T-helper 17 cell (primary cell): ENCODE measurements at places on chromosomes 3 and 15.

DNA sequence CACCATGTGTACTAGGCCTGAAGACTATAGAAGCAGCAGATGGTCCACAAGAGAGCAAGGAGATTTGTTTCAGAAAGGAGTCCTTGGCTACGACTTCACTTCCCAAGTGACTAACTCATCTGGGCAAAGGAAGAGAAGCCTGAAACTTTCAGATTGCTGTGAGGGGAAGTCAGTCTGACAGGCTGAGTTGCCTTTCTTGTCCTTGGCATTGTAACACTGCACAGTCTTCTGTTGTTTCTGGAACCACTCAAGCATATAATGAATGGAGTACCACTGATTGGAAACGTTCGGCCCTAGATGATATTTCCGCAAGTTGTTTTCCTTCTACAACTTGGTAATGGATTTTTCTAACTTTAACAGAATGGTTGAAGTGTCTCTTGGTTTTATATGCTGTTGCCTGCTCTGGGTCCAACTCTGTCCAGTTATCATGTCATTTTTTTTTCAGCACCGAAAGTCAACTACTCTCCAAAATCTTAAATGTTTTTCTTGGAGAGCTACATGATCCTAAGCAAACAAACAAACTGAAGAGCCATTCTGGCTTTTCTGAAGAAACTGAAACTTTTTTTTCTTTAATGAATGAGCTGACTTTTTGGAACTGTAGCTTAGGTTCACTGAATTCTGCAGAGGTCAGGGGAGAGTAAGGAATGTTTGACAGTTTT lies 685.7 kb downstream of the MECOM start:
- DNase-seq = no peak
- H3K27me3 ChIP-seq = no peaks in the 10 kb centered on the region
- no peak overlapping the region for H3K27ac ChIP-seq
- no peaks in the 10 kb centered on the region for H3K4me1 ChIP-seq

GRCh38 chr3:186997473-186997939 lies 67.2 kb downstream of the ST6GAL1 start:
- peak overlapping the region; percentile 25 for H3K4me3 ChIP-seq
- H3K4me1 ChIP-seq = peaks cover 48% of the 10 kb centered on the region
- peaks cover 2% of the 10 kb centered on the region for H3K36me3 ChIP-seq
- DNase-seq = no peak

DNA sequence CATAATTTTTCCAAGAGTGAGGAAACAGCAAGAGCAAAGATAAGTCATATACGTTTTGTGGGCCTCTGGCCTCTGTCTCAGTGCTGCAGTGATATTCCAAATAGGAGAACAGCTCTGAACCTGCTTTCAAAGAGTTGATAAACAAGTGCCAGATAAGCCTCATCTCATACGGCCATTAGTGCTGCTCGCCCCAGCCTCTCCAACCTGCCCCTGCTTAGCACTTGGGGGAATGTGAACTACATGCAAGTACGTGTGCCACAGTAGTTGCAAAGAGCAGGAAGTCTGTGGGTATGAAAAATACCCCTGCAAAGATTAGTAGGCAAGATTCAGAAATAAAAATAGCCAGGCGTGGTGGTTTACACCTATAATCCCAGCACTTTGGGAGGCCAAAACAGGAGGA lies 14.0 kb downstream of the DAPK2 start:
- no peak for DNase-seq
- peaks cover 12% of the 10 kb centered on the region for H3K4me1 ChIP-seq
- H3K4me3 ChIP-seq = no peak overlapping the region
- peaks cover 2% of the 10 kb centered on the region for H3K36me3 ChIP-seq
- H3K27ac ChIP-seq = no peak overlapping the region
- H3K27me3 ChIP-seq = peaks cover 7% of the 10 kb centered on the region

DNA sequence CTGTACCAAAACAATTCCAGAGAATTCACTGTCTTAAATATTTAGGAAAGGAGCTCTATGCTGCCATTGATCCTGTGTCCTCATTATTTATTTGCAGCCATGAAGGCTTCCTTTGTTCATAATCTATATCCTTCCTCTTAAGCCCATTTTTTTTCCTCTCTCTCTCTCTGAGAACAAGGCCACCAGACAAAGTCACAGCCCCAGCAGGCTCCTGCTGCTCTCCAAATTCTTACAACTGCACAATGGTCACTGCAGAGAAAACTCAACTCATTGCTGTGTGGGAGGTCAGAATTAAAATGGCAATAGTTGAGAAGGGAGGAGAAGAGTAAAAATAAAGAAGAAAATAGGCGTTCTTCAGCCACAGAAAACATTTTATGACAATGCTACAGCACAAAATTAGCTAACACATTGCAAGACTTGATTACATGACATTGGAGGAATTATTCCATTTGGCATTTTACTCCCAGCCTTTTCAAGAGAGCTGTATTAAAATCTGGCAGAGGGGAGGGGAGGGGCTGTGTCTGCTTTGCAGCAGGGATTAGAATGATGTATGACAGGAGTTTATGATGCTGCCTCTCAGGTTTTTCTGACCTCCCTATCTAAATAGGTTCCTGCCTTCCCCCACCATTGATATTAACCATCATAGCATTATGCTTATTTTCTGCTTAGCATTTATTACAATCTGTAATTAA lies 399.7 kb upstream of the THBS1 start:
- H3K36me3 ChIP-seq = no peaks in the 10 kb centered on the region
- H3K27ac ChIP-seq = no peak overlapping the region
- DNase-seq = no peak
- peaks cover 36% of the 10 kb centered on the region for H3K27me3 ChIP-seq
- no peak overlapping the region for H3K4me3 ChIP-seq

DNA sequence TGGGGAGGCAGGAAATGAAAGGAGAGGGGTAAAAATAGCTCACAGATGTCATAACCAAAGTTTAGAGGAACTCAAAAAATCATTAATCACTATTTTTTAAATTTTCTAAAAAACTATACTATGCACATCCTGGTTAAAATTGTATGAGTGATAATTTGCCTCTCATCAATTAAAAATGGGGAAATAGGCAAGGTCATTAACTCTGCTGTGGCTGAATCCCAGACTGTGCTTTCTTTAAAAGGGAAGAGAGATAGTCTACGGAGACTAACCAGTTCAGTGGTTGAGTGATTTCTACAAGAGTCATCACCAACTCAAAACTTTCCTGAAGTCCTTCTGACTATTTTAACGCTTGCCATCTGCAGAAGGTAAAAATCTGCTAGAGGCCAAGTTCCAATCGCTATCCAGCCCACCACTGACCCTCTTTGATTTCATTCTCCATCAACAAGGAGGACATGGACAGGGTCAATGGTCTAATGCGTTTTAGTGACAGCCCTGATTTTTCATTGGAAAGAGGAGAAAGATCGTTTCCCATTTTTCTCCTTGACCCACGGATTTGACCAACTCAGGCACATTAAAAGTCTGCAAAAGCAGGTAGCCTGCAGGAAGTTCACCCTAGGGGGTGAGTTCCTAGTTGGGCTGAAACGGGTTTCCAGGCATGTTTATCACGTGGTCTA lies 850 bp downstream of the SUCLG2 start:
- H3K4me3 ChIP-seq = peak overlapping the region; percentile 86
- no peaks in the 10 kb centered on the region for H3K27me3 ChIP-seq
- DNase-seq = no peak
- H3K4me1 ChIP-seq = peaks cover 34% of the 10 kb centered on the region
- peak overlapping the region; percentile 79 for H3K27ac ChIP-seq

DNA sequence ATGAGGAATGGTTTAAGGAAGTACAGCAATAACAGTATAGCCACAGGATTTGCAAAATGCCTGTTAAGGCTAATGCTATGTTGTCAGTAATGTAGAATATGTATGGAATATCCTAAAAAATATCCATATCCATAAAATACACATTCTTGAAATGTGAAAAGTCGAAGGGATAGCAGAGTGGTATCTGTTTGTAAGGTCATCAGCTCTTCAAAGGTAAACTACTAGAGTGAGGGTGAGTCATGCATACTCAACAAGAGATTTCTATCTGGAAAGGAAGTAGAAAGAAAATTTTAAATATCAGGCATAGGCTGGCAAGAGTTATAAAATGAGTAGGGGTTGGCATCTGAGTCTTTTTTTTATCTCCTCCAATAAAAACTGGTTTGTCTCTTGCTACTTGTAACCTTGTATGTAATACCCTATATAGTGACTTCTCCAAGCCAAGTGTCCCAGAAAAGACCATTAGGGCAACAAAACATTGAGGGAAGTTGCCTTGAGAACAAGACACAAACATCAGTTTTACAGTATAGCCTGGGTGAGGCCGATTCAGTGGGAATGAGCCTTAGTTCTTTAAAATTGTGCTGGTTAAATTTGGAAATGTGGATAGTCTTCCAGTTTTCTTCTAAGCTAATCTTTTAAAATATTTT lies 103.1 kb downstream of the SPATA16 start:
- no peak overlapping the region for H3K27ac ChIP-seq
- no peak for DNase-seq
- H3K4me3 ChIP-seq = no peak overlapping the region
- no peaks in the 10 kb centered on the region for H3K27me3 ChIP-seq
- no peaks in the 10 kb centered on the region for H3K36me3 ChIP-seq

DNA sequence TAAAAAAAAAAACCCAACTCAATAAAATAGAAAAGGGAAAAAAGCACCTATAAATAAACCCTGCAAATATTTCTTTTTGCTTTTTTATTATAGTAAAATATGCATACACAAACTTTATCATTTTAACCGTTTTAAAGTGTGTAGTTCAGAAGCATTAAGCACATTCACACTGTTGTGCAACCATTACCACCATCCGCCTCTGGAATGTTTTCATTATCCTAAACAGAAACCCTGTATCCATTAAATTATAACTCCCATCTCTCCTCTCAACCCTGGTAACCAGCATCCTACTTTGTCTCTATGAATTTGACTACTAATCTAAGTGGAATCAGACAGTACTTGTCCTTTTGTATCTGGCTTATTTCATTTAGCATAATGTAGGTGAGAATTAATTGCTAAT lies 15.0 kb downstream of the CDCP1 start:
- no peak overlapping the region for H3K27ac ChIP-seq
- H3K36me3 ChIP-seq = peaks cover under 1% of the 10 kb centered on the region
- no peak for DNase-seq
- H3K4me3 ChIP-seq = no peak overlapping the region
- H3K4me1 ChIP-seq = no peaks in the 10 kb centered on the region

GRCh38 chr15:39744334-39745103 lies 38.1 kb downstream of the FSIP1 start:
- H3K27me3 ChIP-seq = peaks cover 44% of the 10 kb centered on the region
- H3K4me1 ChIP-seq = peaks cover 2% of the 10 kb centered on the region
- no peak overlapping the region for H3K4me3 ChIP-seq
- no peak overlapping the region for H3K27ac ChIP-seq
- DNase-seq = no peak

- no peak overlapping the region for H3K4me3 ChIP-seq
- peaks cover 5% of the 10 kb centered on the region for H3K36me3 ChIP-seq
- DNase-seq = no peak
- no peaks in the 10 kb centered on the region for H3K27me3 ChIP-seq
- peak overlapping the region; percentile 39 for H3K27ac ChIP-seq
- H3K4me1 ChIP-seq = peaks cover 10% of the 10 kb centered on the region
Measured at GRCh38 chr3:196472286-196472685, 31.3 kb downstream of the RNF168 start.

DNA sequence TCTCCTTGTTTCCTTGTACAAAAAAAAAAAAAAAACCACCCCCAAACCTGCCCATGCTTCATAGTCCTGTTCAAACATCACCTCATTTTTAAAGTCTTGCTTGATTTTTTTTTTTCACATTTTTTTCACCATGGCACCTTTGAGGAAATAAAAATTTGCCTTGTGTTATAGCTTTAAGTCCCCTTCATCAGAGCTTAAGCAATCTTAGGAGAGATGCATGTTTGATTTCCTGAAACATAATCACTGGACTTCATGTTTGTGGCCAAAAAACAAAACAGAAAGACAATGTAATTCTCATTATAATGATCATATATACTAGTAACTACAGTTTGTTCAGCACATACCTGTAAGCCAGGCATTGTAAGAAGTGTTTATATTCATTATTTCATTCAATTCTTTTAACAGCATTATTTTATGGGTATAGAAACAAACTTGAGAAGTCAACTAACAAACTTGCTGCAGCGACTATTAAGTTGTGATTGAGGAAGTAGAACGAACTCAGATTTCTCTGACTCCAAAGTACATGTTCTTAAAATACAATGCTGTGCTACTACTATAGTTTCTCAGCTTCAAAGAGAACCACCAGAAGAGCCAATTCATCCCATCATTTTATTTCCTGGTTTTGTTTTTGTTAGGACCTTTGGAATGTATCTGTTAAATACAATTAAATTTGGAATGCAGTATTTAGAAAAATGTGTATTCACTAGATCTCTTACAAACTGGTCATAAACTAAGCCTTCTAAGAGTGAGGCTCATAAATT lies 203.8 kb downstream of the TCF12 start:
- H3K4me1 ChIP-seq = peaks cover 20% of the 10 kb centered on the region
- no peak overlapping the region for H3K4me3 ChIP-seq
- H3K27me3 ChIP-seq = no peaks in the 10 kb centered on the region

GRCh38 chr3:152586974-152587373 lies 248.0 kb upstream of the P2RY1 start:
- no peaks in the 10 kb centered on the region for H3K36me3 ChIP-seq
- H3K4me1 ChIP-seq = no peaks in the 10 kb centered on the region
- H3K27ac ChIP-seq = no peak overlapping the region
- no peak overlapping the region for H3K4me3 ChIP-seq
- no peak for DNase-seq

DNA sequence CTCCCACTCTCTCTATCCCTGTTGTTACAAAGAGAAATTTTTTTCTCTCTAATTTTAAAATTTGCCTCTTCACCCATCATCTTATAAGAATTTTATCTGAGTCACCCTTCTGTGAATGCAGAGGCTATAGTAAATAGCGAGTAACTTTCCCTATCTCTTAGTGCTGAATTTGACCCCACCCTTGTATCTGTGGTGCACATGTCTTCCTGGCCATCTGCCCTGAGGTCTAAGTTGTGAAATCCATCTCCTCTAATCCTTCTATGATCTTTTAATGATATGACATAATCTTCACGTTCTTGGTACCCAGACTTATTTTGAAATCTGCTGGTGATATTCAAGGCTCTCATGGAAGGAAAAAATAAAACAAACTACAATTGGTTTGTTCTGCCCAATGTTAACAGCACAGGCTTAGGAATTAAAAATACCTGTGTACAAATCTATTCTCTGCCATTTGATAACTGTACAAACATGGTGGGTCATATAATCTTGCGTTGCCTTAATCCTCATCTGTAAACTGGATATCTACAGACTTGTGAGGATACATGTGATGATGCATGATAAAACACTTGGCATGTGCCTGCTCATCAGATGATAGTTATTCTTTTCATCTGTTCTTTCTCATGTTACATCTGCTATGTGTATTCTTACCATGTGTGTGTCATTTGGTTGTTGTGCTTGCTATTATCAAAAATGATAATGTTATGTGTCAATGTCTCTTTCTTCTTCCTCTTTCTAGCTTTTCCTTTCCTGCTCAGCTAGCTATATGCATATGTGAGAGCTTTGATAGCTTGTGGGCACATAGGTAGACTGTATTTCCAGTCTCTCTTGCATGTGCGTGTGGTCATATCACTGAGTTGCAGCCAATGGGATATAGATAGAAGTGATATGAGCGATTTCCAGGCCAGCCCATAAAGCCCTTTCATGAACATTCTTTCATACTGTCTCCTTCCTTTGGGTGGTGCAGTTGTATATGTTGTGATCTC lies 13.7 kb upstream of the CCR3 start:
- H3K4me3 ChIP-seq = no peak overlapping the region
- DNase-seq = no peak
- peaks cover 7% of the 10 kb centered on the region for H3K36me3 ChIP-seq
- peaks cover 15% of the 10 kb centered on the region for H3K4me1 ChIP-seq
- H3K27ac ChIP-seq = no peak overlapping the region

GRCh38 chr3:27507111-27507510 lies 22.9 kb upstream of the SLC4A7 start:
- no peaks in the 10 kb centered on the region for H3K4me1 ChIP-seq
- DNase-seq = no peak
- H3K27me3 ChIP-seq = no peaks in the 10 kb centered on the region
